ENCODE measurements at places on chromosomes 12 and 14.

DNA sequence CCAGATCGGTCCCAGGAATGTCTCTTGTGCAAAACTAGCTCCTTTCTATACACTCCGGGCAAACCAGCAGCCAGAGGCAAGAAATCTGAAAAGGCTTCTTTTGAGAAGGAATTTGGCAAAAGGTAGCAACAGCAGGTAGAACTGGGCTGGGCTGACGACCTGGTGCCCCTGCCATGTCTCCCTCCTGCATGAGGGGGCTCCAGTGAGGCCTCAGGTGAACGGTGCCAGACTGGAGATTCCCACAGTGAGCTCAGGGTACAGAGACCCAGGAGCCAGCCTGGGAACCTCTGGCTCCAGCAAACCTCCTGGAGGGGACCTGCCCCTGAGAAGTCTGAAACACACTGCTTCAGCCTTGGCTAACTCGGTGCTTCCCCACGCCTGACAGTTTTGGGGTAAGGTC is 10.8 kb downstream of the ITPK1 start:
- no peak for DNase-seq

GRCh38 chr12:52777566-52777965 is 421 bp upstream of the KRT76 start:
- DNase-seq = no peak

- DNase-seq = no peak
Observed at GRCh38 chr14:79643132-79643531, 568.2 kb downstream of the DIO2 start.

- DNase-seq = no peak
Observed at GRCh38 chr12:14547571-14547970, 20.1 kb downstream of the PLBD1 start.

DNA sequence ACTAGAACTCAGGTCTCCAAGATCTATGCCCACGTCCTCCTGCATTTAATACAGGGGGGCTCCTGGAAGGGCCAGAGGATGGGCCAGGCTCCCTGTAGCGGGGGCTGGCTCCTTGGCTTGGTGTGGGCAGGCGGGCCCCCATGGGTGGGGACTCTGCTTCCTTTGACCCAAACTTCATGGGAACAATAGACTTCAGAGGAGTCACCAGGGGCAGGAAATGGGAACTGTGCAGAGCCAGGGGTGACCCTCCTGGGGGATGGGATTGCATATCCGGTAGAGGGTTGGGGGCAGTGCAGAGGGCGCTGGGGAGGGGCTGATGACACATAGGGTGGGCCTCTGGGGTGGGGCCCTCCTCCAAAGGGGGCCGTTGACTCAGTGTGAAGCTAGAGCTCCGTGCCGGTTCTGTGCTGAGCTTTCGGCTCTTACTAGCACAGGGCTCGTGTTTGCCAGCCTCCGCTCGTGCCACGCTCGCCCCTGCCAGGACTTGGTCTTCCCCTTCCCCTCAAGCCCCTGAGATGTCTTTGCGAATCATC is 4.6 kb downstream of the TEAD4 start:
- DNase-seq = no peak
